ENCODE measurements at places on chromosomes 11 and 22.
A peak's percentile ranks its signal among the peaks of the same experiment; 100 is the strongest.

DNA sequence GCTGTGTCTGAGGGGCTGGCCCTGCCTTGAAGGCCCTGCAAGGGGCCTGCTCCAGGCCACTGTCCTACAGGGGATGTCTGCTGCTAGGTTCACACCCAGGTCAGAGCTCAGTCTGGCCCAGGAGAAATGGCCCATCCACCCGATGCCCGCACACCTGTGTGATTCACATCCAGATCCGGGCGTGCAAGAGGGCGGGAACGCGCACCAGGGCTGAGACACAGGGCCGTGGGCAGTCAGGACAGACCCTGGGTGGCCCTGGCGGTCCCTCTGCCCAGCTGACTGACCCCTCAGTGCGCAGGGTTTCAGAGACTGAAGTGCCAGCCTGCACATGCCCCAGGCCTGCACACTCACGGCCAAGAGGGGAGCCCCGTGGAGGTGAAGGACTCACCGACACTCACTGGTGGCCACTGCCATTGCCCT is 7.4 kb downstream of the TOLLIP start:
- DNase-seq = no peak

GRCh38 chr11:130785380-130786116 is 130.7 kb downstream of the SNX19 start:
- DNase-seq = peak; percentile 28

DNA sequence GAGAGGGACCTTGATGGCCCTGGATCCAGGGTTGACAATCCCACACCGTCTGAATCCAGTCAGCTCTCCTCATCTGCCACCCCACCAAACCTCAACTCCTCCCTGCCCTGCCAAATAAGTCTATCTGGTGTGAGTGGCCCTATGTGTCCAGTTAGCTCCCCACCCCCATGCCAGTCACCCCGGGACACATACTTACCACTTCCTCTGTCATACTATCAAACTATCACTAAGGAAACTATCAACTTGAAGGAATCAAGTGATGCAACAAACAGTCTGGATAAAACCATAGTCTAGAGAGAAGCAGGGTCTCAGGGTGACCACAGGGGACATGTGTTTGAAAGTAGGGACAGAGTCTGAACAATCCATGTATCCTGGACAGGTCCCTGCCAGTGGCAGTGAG is 13.2 kb upstream of the CSF2RB start:
- no peak for DNase-seq

DNA sequence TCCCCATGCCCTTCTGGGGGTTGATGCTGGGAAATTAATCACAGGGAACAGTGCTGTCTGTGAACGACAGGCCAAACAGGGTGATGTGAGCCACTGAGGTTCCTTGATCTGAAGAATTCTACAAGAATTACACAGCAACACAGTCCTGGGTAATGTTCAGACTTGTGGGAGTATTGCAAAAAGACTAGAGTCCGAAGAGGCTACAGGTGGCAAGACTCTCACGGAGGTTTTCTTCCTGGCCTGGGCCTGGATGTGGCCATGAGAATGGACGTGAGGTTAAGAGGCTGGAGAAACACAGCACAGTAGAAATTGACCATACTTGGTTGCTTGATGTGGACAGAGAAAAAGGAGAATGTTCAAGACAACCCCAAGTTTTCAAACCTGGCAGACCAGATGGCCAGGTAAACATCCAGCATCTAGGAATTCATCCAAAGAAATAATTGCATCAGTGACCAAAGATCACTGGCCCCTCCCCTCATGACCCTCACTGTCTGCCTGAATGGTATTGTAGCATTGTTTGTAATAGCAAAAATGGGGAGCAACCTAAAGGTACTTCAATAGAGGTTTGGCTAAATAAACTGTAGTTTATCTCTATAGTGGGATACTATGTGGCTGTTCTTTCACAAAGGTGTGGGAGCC is 70.8 kb downstream of the COMMD9 start:
- no peak for DNase-seq

DNA sequence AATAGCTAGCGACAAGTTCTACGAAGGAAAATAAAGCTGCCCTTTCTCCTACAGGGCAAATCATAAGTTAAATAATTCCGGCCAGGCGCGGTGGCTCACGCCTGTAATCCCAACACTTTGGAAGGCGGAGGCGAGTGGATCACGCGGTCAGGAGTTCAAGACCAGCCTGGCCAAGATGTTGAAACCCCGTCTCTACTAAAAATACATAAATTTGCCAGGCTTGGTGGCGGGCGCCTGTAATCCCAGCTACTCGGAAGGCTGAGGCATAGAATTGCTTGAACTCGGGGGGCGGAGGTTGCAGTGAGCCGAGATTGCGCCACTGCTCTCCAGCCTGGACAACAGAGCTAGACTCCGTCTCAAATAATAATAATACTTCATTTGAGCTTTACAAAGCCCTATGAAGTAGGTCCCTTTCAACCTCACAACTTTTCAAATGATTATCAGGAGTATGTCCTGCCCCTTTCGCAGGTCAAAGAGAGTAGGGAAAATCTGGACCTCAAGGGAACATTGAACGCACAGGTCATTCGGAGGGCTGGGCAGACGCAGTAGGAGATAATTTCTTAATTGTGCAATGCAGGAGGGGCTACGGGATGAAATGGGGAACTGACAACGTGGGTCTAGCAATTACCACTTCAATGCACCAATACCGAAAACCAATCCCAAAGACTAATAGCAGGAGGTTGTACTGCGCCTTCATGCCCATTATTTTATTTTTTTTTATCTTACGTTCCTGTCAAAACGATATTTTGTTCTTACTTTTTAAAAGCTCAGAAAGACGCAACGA is 590 bp downstream of the COMMD9 start:
- peak; percentile 32 for DNase-seq

DNA sequence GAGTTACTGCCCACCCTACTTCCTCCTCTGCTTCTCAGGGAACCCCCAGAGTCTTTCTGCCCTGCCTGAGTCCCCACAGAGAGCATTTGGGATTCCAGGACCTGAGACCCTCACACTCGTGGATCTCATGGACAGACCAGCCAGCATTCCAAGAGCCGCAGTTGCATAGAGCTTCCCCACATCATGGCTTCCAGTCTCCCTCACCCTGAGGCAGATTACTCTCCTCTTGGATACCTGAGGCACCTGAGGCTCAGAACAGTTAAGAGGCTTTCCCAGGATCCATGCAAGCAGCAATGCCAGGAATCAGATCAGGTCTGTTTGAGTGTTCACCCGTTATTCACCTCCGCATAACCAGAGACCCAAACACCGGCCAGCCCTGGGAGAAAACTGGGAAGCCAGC is 102.2 kb downstream of the TRIM29 start:
- no peak for DNase-seq

GRCh38 chr11:125569915-125570621 is 791 bp downstream of the EI24 start:
- peak; percentile 19 for DNase-seq

DNA sequence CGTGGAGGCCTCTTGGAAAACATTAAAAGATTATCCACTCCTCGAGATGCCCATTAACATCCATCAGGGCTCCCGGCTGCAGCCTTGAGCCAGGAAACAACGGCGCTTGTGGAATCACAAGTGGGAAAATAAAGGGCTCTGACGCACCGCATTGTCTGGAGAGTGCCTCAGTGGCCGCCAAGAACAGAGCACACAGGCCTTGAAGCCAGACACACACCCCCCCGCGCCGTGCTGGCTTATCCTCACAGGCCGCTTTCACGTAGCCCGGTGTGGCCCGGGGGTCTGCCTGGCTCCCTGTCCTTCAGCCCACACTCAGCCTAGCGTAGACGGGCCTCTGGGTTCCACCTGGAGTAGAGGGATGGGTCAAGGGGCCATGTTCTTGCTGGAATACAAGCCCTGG is 1020.5 kb downstream of the BRD1 start:
- DNase-seq = no peak

DNA sequence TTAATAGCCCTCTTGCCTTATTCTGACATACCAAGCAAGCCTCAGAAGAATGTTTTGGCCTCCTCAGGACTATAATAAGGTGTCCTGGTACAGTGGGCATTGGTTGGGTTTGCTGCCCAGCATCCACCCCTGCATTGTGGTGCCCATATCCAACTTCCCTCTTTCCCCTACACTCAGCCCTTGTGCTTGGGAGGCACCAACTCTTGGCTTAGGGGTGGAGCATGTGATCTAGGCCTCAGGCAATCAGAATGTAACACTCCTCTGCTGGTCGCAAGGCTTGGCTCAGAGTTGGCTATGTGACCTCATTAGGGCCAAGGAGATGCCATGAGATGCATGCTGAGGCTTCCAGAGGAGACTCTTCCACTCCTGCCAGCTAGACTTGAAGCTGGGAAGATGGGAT is 123.0 kb downstream of the CSNK2A3 start:
- no peak for DNase-seq

DNA sequence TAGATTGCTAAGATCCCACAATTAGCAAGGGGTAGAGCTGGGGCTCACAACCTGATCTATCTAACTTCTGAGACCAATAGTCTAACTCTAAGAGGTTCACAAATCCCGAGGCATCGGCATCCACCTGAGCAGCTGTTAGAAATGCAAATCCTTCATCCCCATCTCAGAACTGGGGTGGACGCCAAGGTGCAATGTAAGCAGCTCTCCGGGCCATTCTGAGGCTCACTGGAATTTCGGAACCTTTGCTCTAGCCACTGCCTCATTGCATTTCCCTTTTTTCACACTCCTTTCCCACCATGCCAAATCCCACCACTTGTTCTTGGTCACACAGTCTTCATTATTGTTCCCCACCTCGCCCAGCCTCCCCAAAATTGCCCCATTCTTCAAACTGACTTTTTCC is 29.8 kb downstream of the MAML2 start:
- DNase-seq = no peak
